GM04503 (cell line): ENCODE measurements at places on chromosomes 12 and 14.

GRCh38 chr14:61025251-61026223, 44.5 kb downstream of the SLC38A6 start:
- DNase-seq = no peak

GRCh38 chr12:108814462-108815211, 42.7 kb downstream of the SSH1 start:
- DNase-seq = no peak

DNA sequence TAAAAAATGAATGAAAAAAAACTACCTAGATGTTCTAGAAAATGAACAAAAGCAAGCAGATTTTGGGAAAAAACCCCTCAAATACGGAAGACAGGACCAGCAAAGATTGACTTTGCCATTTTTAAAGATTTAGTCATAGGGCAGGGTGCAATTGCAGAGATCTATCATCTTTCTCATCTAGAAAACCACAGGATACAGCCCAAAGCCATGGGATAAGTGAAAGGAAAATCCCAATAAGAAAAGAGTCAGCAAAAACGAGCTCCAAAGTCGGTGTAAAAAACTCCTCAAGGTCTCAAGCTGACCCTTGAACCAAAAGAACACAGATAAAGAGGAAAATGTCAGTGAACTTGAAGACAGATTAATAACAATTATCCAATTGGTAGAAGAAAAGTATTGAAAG, 28.0 kb downstream of the CEP290 start:
- no peak for DNase-seq

DNA sequence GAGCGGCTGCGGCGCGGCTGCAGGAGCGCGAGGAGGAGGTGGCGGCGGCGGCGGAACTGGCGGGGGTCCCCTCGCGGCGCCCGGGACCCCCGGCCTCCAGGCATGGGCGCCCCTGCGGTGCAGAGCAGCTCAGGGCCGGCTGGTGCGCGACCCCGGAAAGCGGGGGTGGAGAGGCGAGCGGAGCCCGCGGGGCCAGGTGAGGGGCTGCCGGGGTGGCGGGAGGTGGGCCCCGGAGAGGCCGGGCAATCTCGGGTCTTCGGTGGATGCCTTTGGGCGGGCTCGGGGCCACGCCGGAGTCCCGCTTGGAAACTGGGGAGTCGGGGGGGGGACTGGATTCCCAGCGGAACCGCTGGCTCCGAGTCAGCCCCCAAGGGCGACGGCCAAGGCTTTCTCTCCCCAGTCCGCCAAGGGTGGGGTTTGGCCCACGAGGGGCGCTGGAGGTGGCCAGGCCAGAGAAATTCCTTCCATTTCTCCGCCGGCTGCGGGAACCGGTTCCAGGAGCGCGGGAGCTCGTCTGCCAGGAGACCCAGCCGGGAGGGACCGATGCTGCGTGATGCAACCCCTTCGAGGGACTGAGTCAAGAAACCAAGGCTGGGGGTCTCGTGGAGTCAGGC, 13.9 kb upstream of the NR4A1 start:
- no peak for DNase-seq

- DNase-seq = no peak
Measured at GRCh38 chr12:111730420-111730819, 36.3 kb upstream of the ALDH2 start.

- DNase-seq = no peak
Measured at GRCh38 chr14:44204061-44204835, 302.8 kb downstream of the FSCB start.

DNA sequence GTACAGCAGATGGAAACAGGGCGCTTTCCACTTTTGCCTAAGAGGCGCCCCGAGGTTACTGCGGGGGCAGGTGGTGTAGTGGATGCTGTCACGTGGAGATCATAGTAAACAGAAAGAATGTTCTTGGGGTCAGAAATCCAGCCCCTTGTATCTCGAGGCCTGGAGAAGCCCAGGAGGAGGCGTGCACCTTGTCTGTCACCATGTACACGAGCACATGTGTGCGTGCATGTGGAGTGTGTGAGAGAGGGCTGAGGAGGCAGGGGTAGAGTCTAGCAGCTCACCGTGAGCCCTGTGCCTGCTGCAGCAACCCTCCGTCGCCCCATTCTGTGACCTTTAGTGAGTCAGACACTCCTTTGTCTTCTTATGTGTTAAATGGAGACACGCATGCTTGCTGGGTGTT, 59.0 kb downstream of the CACNA1C start:
- DNase-seq = no peak

DNA sequence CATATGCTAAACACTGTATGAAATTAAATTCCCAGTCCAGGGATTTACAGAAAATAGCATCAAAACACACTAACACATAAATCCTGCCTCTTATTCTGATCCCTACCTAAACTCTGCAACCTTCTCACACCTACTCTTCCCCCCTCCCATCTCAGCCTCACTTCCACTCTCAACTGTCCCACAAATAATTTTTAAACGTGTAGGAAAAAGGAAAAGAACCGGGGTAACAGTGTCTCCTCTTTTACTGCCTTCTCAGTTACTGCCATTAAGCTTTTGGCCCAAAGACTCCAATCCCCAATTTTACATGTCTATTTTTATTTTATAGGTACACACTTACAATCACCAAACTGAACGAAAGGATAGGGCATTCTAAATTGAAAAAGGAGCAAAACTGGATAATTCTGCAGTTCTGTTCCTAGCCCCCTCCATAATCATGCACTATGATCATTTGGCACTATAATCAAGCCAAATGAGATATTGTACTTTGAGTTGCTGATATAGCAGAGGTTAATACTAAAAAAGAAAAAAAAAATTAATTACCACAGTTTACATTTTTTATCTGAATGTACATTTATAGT, 2.9 kb downstream of the DUSP16 start:
- DNase-seq = no peak

GRCh38 chr14:24179294-24179960, 7.5 kb downstream of the REC8 start:
- no peak for DNase-seq

DNA sequence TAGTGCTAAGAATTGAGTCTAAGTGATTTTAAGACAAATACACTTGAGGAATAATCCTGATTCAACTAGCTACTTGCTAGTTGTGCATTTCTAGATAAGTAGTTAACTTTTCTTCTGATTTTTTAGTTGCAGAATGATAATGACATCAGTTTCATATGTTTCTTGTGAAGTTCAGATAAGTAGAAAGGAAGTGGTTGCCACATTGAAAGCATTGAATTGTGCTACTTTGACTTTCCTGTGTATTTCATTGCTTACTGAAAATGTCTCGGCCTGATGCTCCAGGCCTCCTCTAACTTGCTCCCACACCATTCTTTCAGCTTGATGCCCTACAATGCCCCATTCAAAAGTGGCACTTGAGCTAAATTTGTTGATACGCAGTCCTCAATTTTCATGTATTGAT, 980.0 kb downstream of the TMTC2 start:
- DNase-seq = no peak

DNA sequence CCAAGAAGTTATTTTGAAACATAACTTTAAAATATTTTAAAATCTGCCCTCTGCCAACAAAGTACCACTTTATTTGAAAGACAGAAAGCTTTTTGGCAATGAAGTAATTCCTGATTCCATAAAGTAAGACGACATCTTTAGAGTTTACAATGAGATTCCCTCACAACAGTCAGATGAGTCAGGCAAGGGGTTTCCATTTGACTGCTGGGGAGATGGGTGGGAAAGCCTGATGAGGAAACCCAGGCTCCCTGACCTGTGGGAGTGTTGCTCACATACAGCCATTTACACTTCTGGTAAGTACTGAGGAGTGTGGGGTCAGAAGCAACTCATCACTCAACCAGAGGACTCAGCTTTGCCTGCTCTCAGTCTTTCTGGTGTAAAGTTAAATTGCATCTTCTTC, 10.2 kb downstream of the KITLG start:
- no peak for DNase-seq

DNA sequence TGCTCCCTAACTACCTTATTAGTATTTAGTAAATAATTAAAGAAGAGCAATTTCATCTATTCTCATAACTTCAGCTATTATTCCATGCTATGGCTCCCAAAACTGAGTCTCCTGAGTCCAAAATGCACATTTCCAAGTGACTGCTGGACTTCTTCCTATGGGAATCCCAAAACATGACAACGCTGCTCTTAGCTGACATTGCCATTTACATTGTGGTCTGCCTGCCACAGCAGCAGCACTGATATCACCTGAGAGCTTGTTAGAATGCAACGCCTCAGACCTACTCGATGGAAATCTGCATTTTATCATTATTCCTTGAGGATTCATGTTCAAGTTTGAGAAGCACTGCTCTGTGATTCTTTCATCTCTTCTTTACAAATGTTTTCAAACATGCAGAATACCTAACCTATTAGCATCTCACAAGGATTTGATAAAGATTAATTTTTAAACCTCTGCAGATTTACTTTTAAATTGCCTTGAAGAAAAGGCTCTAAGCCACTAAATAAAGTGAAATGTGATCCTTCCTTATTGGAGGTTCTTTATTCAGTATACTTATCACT, 77.7 kb downstream of the SEC23A start:
- DNase-seq = no peak

DNA sequence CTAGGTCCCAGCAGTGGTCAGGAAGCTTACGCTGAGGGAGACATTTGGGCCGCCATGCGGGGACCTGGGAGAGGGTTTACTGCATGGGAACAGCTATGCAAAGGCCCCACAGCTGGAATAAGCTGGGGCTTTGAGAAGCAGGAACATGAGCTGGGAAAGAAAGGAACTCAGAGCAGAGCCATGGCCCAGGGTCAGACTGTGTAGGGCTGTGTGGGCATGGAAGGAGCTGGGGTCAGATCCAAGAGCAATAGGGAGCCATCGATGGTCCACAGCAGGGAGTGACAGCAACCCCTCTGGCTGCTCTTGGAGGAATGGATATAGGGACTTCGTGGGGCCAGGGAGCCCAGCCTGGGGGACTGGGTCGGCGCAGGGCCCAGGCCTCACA, 151.6 kb downstream of the ADGRD1 start:
- DNase-seq = no peak

DNA sequence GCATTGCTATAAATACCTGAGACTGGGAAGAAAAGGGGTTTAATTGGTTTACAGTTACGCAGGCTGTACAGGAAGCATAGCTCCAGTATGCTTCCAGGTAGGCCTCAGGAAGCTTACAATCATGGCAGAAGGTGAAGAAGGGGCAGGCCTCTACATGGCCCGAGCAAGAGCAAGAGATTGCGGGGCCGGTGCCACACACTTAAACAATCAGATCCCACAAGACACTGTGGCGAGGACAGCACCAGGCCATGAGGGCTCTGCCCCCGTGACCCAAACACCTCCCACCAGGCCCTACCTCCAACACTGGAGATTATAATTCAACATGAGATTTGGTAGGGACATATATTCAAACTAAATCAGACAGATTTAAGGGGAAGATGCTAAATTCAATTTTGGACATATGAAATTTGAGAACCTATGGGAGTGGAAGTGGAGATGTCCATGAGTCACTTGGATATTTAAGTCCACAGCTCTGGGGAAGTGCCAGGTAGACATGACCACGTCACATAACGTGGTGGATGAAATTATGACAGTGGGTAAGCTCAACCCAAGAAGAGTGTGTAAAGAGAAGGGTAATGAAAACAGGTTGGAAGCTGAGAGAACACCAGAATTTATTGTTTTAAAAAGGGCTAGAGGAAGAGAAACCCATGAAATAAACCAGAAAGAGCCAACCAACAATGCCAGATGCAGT, 1.5 kb upstream of the LTA4H start:
- no peak for DNase-seq

- no peak for DNase-seq
Measured at GRCh38 chr12:3607039-3607720, 116.2 kb downstream of the PRMT8 start.

- DNase-seq = no peak
Measured at GRCh38 chr12:70619471-70620152, 17.6 kb downstream of the PTPRB start.
